ENCODE measurements at places on chromosomes 16 and 17.

- DNase-seq: no peak
Measured at GRCh38 chr17:63165400-63165799, 199.4 kb downstream of the TANC2 start.

- DNase-seq: no peak
Measured at GRCh38 chr16:50626868-50627267, 54.2 kb downstream of the SNX20 start.

DNA sequence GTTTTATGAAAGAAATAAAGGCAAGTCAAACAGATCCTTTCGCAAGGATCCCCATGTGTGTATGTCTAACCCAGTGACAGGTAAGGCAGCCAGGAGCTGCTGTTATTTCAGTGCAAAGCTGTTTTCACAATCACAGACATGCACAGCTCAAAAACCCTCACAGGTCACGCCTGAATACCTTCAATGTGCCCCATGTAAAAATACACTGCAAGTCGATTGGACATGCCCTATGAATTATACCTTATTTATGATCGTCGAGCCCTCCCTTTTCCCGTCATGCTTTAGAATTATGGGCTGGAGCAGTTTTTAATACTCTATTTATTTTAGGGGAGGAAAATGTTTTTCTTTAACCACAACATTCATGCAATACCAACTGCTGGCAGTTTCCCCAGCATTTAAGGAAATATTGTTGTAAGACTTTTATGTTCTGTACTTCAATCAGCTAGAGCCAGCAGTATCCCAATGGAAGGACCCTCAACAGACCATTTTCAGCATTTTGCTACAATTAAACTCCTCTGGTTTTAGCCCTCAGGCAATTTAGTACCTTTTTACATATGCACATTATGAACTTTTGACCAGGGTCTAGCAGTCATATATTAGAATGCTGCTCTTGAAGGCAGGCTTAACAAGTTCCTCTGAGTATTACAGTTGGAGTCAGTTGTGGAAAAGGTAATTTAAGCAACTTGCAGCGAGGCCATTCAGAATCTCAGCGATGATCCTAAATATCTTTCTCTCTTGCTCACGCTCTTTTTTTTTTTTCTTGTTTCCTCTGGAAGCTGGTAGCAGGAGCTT is 362.2 kb downstream of the WWOX start:
- no peak for DNase-seq

- no peak for DNase-seq
Measured at GRCh38 chr17:66044083-66044482, 147.8 kb downstream of the CEP112 start.

- no peak for DNase-seq
Measured at GRCh38 chr17:31692027-31692426, 167.0 kb downstream of the COPRS start.

GRCh38 chr17:77503293-77503655 is 362.5 kb downstream of the SEC14L1 start:
- DNase-seq: no peak

- DNase-seq: peak; percentile 44
Measured at GRCh38 chr16:72172105-72173034, at the start of gene PMFBP1. TSS of gene PMFBP1 (minus strand) at chr16:72172155. CDS start at chr16:72171208, 947 bp downstream.

DNA sequence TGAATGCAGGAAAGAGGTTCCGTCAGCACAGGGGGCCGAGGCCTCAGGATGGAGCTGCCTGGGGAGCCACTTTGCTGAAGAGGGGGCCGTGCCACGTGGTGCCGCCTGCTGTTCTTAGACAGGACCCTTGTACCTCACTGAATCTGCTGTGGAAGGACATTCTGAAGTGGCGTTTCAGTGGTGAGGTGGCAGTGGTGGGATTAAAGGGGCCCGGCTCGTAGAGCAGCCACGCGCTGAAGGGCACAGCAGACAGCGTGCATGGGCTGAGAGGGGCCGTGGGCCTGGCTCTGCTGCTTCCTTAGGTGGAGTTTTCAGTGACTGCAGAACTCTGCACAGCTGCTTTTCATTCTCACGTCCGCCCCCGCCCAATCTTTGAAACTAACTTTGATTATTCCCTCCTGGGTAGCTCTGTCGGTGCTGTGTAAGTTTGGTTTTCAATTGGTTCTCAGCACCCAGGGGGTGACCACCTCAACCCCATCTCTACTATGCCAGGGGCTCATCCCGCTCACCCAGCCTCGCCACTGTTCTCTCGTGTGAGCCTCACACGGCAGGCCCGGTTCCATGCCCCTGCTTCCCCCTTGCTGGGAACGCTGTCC is 70.3 kb downstream of the SEC14L1 start:
- DNase-seq: no peak

DNA sequence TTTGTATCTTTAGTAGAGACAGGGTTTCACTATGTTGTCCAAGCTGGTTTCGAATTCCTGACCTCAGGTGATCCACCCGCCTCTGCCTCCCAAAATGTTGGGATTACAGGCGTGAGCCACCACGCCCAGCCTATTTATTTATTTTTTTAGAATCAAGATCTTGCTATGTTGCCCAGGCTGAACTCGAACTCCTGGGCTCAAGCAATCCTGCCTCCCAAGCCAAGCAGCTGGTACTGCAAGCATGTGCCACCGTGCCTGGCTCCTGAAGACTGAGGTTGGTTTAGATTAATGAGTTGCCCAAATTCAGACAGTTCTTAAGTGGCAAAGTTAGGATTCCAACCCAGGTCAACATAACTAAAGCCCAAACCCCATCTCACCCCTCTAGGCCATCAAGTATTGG is 7.9 kb downstream of the SLC52A1 start:
- no peak for DNase-seq

DNA sequence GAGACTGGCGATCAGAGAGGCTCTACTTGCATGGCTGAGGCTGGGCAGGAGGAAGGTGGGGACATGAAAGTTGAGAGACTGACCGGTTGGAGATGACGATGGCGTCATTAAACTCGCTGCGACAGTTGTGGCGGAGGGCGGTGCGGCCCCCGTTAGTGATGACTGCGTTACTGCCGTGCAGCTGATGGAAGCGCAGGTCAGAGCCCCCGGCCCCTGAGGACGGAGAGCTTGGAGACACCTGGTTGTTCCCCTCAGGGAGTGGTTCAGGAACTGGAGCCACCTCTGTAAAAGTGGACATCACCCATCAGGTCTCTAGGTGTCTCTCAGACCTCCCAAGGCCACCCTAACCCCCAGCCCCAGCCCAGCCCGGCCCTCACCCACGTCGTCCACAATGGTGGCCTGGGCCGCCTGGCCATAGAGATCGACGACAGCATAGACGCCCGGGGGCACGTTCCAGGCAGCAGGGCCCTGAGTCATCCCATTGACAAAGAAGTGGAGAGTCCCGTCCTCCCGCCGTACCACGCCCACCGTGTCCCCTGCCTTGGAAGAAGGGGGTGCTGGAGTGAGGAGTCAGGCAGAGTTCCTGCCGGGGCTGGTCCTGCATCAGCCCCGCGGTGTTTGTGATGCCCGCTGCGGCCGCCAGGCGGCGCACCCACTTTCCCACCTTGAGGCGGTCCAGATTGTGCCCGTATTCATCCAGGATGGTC is 5.3 kb downstream of the NEURL4 start:
- DNase-seq: no peak

- DNase-seq: no peak
Measured at GRCh38 chr16:66275775-66276428, 90.6 kb upstream of the CDH5 start.

DNA sequence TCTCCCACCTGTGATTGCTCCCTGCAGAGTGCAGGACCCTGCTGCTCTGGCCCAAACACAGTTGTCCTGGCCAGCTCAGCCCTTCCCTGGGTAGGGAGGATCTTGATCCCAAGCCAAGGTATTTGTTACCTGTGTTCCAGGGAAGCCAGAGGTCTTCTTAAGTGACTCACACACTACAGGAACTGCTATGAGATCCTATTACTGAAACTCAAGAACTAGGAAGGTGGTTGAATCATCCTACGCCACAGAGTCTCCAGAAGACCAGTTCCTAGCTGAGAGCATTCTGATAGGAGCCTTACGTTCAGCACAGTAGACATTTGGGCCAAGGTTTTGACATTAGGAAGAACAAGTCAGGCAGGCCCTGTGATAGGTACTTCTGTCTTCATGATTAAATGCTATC is 12.0 kb downstream of the CHST6 start:
- no peak for DNase-seq

DNA sequence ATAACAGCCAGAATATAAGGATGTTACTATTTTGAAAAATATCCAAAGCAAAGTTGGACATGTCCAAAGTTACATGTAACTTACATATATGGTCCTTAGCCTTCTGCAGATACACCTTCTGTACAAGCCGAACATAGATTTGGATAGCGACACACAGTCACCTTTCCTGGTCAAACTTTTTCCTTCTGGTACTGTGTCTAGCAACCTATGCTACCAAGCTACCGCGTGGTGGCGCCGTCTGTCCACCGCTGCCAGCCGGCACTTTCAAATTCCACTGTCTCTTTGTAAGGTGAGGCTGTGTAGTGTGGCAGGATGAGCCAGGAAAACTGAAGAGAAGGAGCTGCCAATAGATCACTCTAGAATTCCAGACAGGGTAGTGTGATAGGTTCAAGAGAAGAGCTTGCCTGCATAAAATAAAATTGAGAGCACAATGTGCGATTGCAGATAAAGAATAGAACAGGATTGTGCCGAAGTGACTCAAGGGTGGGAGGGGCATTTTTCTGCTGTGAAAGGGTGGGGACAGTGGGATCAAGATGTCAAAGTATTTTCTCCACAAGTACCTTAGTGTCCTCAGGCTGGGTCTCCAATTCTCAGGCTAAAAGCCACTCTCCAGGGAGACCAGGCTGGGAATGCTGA is 366.9 kb downstream of the SLC39A11 start:
- DNase-seq: no peak

- no peak for DNase-seq
Measured at GRCh38 chr17:12431188-12431587, 234.5 kb upstream of the MYOCD start.

DNA sequence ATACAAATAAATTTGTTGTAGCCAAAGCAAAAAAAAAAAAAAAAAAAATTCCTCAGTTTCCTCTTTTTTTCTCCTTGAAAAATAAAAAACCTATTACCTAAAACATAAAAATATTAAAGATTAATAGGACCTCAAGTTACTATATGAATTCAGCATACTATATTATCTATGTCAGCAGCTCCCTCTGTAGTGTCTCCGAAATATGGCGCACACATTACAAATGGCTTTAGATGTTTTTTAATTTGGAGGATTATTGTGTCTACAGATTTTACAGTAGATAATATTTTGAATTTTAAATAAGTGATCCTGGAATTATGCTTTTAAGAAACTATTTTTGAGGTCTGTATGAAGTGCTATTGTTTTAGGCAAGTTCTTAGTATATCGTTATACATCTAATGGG is 94.4 kb downstream of the NLK start:
- DNase-seq: no peak

GRCh38 chr16:30145657-30146056 is 22.6 kb upstream of the MAPK3 start:
- DNase-seq: no peak

GRCh38 chr17:72465191-72466024 is 344.6 kb downstream of the SOX9 start:
- DNase-seq: peak; percentile 64

DNA sequence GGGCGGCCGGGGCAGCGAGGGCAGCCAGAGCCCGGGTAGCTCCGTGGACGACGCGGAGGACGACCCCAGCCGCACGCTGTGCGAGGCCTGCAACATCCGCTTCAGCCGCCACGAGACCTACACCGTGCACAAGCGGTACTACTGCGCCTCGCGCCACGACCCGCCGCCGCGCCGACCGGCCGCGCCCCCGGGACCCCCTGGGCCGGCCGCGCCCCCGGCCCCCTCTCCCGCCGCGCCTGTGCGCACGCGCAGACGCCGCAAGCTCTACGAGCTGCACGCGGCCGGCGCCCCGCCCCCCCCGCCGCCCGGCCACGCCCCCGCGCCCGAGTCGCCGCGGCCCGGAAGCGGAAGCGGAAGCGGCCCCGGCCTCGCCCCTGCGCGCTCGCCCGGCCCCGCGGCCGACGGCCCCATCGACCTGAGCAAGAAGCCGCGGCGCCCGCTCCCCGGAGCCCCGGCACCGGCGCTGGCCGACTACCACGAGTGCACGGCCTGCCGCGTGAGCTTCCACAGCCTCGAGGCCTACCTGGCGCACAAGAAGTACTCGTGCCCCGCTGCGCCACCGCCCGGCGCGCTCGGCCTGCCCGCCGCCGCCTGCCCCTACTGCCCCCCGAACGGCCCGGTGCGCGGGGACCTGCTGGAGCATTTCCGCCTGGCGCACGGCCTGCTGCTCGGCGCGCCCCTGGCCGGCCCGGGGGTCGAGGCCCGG is 36.1 kb upstream of the ZC3H18 start:
- no peak for DNase-seq

DNA sequence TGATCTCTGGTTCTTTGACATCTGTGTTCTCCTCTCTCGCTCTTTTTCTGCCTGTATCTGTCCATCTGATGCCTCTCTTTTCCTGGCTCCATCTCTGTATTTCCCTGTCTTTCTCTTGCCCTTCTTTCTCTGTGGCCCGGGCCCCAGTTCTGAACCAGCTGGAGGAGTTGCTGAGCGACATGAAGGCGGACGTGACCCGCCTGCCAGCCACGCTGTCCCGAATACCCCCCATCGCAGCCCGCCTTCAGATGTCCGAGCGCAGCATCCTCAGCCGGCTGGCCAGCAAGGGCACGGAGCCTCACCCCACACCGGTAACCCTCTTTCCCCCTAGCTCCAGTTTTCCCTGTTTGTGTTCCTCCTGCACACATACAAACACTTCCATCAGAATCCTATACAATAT is 5.8 kb downstream of the RNF227 start:
- no peak for DNase-seq

- no peak for DNase-seq
Measured at GRCh38 chr17:81509207-81509971, 3.2 kb downstream of the ACTG1 start.

DNA sequence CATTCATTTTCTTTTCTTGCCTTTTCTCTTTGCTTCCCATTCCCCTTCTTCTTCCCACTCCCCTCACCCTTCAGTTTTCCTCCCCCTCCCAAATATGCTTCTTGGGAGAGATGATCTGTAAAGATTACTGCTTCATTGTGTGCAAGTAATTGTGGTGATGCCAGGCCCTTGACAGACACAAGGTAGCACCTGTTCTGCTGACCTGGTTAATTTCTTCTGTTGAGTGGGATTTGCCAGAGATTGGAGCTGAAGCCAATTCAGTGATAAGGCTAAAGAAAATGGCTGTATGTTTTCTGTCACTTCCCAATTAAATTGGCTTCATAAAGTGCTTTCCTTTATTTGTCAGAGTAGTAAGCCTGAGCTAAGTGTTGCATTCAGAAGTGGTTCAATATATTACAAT is 44.5 kb downstream of the AATF start:
- DNase-seq: no peak

Data from GM04504 (cell line).